ENCODE measurements at places on chromosomes 12 and 14.

- no peak for DNase-seq
Measured at GRCh38 chr14:99819514-99819913, 26.3 kb downstream of the EML1 start.

DNA sequence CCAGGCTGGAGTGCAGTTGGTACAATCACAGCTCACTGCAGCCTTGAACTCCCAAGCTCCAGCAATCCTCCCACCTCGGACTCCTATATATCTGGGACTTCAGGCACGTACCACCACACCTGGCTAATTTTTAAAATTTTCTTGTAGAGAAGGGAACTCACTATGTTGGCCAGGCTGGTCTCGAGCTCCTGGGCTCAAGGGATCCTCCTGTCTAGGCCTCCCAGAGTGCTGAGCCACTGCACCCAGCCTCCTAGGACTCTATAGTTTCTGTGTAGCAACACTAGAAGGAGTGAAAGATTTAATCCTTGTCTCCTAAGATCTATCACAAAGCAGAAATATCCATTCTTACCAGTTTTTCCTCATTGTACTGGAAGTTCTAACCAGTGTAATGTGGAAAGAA, 4.3 kb upstream of the APOF start:
- no peak for DNase-seq

DNA sequence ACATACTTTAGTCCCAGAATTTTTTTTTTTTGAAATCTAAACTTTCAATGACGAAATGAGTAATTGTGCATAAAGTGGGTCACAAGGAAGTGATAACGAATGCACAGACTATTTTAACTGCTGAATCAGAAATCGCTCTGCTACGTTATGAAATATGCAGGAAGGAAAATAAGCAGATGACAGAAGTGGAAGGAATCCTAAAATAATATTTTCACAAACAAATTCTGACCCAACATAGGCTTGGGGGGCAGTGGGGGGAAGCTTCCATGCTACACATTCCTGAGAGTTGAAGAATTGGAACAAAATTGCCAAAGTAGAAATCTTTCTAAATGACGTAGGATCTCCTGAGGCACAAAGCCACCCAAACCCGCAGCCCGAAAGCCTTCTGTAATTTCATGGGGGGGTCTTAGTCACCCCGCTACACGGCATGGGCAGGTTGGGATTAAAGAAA, 89.6 kb downstream of the ARF6 start:
- DNase-seq: peak; percentile 23

- no peak for DNase-seq
Measured at GRCh38 chr14:71659159-71659558, 273.1 kb upstream of the RGS6 start.

DNA sequence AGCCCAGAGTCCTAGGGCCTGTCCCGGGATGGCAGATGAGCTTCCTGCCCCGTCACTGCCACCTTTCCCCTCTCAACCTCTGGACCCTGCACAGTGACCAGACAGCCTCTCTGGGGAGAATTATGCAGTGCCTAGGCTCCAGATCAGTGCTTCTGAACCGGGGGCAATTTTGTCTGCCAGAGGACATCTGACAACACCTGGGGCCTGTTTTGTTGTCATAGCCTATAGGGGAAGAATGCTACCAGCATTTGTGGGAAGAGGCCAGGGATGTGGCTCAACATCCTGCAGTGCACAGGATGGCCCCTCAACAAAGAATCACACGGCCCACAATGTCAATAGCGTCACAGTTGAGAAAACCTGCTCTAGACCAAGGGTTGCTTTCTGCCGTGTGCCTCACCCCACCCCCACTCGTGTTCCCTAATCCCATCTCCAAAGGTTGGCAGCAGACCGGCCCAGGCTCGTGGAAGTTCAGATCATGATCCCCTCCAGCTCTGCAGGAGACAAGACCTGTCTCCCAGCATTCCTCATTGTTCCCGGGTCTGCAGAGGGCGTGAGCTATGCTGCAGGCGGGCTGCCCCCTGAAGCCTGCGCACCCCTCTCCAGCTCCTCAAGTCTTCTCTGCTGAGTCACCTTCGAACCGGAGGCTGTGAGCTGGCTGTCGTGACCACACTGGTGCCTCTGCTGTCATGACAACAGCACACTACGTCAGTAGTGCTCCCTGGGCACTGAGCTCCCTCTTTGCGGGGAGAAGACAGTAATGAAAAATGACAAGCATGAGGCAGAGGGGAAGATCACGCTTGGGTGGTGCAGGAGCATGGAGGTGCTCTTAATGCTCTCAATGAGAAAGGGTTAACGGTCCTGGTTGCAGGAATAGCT, 2.0 kb upstream of the GAPDH start:
- DNase-seq: peak; percentile 88

DNA sequence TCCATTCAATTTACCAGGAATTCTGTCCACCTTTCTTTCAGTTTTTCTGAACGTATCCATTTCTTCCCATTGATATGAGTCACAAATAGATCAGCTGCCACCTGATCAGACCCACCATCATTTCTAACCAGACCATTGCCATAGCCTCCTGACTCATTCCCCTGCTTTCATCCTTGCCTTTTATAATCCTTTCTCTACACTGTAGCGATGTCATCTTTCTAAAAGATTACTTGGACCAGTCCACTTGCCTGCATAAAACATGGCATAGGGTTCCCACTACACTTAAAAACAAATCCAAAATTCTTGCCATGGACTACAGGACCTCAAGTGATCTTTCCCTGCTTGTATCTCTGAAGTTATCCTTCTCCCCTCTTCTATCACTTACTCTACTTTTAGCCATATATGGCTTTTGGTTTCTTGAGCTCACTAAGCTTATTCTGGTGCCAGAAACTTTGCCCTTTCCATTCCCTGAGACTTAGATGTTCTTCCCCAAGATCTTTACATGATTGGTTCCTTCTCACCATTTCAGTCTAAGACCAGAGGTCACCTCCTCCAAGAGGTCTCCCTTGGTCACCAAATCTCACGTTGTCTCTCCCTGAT, 149.5 kb upstream of the KRR1 start:
- no peak for DNase-seq

DNA sequence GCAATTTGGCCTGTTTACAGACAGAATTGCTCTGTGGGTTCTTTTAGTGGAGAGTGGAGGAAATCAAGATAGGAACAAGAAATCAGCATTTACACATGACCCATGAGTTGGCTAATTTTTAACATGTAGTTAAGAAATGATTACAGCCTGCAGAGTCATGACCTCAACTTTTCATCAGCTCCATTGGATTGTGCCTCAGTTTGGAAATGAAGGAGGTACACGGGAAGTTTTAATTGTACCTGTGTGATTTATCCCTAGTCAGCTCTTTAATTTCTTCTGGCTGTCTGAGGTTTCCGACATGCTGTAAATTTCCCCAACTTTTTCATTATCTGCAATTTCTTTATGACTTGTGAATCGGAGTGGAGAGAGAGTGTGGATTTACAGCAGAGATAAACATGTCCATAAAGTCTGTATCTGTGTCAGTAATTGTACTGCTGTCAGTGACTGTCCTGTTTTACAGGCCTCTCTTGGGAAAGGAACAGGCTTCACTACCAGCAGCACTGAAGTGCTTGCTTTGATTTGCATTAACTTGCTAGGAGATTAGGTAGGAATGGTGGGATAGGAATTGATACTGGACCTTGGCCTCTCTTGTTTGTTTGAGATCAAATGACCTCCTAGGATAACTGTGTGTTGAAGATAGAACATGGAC, 49.2 kb downstream of the LIN52 start:
- DNase-seq: no peak

GRCh38 chr12:60035835-60036234, 440.0 kb downstream of the SLC16A7 start:
- DNase-seq: no peak

DNA sequence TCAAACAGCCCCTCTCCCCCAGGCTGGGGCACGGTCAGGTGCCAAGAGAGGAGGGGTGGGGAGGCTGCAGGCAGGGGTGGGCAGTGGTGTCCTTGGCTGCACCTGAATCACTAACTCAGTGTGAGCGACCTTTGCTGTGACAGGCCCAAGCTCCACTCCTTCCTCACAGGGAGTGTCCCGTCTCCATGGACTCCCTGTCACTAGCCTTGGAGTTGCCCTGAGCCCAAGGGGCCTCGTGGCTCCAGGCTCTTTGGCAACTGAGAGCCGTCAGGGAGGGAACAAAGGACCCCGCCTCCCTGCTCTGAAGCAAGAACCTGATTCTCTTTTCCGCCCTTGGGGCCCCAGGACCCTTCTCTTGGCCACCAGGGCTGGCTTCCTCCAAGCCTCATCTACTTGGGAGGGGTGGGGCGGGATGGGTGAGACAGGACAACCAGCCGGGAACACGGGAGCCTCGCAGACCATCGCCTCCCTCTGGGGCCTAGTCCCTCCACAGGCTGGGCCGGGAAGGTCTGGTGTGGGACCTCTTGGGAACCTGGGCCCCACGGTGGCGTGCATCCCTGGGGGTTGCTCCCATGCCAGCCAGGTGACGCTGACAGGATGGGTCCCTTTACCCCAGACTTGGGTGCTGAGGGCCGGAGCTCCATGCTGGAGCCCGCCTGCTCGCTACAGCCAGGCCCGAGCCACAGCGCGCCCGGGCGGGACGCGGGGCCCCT, 935 bp upstream of the ADSS1 start:
- no peak for DNase-seq

- no peak for DNase-seq
Measured at GRCh38 chr12:66848967-66849366, 170.1 kb upstream of the GRIP1 start.

DNA sequence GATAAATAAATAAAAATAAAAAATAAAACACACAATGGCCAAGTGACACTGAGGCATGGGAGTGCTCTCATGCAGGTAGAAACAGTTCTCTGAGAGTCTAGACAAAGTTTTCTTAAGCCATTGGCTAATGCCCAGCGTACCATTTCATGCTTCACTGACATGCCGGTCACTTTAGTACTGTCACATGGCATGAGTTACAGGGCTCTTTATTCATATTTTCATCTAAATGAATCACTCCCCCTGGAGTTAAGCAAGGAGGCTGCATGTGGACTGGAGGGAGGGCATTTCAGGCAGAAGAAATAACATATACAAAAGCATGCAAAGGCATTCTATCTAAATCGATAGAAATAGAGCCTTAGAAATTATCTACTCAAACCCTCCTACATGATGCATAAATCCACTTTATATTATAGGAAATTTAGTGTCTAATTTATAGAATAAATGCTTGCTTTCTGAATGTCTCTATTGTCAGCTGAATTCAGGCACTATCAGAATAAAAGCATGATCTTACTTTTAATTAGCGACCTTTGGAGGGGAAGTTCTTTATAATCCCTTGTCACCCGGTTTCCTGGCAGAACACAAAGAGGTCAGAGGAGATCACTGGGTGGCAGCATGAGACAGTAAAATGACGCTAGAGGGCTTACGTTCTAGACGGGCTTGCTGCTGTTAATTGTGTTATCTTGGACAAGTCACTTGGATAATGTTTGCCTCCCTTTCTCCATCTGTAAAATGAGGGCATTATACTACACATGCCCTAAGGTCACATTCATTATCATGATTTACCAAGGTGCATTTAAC, 17.5 kb downstream of the DYRK4 start:
- DNase-seq: no peak

Data from stimulated activated naive CD4-positive, alpha-beta T cell treated with Interleukin-2 at 50 U/mL for 16 hours (primary cell).